Lung microvascular endothelial cell (primary cell): ENCODE measurements at places on chromosomes 2 and 18. TPM values are rescaled to one million over a fixed set of nuclear protein-coding genes. Genes with fewer than 3 reads are reported as not detected.

Gene CHST9
- not detected in 2 replicates for total RNA-seq

Gene PROKR1
- not detected in 2 replicates for total RNA-seq

- DNase-seq: no peak
These were observed 1103.8 kb downstream of the TSN start for GRCh38 chr2:122859260-122859659.

- no peak for DNase-seq
These were observed 91.7 kb downstream of the TGOLN2 start for GRCh38 chr2:85236084-85236483.
